ENCODE measurements at places on chromosomes 3 and 15.

DNA sequence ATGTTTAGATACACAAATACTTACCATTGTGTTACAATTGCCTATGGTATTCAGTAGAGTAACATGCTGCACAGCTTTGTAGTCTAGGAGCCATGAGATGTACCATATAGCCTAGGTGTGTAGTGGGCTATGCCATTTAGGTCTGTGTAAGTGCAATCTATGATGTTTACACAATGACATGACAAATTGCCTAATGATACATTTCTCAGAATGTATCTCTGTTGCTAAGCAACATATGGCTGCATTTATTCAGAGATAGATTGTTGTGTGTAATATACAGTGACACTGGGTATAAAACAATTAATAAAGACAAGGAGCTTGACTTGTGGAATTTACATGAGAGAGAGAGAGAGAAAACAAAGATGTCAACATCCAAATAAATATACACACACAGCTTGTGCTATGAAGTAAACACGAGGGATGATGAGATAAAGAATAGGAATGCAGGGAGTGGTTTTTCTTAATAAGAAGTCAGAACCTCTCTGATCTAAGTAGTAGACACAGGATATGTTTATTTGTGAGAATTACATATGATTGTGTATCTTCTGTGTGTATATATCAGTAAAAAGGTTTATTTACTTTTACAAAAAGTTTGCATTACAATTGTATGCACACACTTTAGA is 110.0 kb downstream of the KCNAB1 start:
- no peak for DNase-seq

- DNase-seq = no peak
These were observed 16.7 kb downstream of the HCN4 start for GRCh38 chr15:73352082-73352481.

DNA sequence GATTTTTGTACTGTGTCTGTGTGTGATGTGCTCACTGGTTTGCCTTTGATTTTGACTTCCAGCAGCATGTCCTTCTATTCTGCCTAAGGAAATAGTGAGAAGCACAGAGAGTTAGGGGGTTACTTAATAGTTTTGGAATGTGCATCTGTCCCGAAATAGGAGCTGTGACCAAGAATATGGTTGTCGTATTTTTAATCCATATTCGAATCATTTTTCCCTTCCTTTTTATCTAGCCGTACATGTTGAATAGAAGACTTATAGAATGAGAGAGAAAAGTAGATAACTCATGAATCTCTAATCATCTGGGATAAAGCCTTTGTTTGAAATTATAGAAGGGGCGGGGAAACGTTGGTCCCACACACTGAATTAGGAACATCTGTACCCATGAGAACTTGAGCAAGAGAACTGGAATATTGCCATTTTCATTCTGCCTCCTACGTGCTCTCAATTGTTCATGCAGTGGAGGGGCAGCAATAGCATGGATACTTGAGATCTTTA is 23.6 kb downstream of the CRTC3 start:
- peak; percentile 93 for DNase-seq

GRCh38 chr3:10552631-10552943 is 47.2 kb upstream of the ATP2B2 start:
- DNase-seq = no peak

DNA sequence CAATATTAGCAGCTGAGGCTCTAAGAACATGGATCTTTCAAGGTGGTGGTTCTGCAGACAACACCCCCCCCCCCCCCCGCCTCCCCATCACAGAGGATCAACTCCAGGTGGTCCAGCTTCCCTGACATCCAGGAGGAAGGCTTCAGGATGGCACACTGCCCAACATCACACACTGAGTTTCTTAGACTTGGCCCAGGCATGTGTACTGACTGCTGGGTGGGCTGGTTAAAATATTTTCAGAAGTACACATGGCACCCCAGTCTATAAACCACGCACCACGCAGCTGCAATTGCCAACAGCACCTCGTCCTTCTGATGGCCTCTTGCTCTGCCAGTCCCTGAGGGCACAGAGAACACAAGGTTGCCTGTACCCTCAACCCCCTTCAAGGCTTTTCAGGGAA is 22.1 kb downstream of the SRPRB start:
- DNase-seq = no peak

DNA sequence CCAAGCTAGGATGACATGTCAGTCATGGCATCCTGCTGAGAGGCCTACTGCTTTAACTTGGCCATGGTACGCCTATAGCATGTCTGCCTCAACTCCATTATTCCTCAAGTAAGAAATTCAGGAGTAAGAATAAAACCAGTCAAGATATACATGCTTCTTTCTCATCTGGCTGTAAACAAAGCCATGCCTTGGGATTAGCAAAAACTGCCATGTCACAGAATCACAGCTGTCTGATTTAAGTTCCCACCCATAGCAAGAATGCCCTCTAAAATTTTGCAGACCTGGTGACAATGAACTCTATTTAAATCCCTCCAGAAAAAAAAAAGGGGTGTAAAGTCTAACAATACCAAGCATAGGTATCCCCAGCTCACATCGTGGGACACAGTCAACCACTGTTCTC is 55.6 kb upstream of the ACAN start:
- DNase-seq = no peak
